ENCODE measurements at places on chromosomes 3 and 15.

GRCh38 chr15:64919721-64920120 lies 8.0 kb downstream of the ANKDD1A start:
- no peak for DNase-seq

DNA sequence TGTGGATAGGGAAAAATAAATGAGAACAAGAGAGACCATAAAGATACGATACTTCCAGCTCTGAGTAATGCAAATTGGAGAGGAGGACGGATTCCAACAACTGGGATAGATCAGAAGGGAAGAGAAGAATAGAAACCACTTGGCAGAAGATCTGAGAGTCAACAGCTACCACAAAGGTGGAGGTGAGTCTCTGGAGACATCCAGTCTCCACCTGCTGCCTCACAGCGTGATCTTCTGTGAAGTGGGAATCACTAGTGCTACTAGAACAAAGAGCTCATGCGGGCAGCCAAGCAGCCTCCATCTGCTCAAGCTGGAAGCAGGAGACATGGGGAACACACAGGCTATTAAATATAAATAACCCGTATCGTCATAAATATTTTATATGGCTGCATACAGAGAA lies 558.5 kb upstream of the CFAP20DC start:
- no peak for DNase-seq

- DNase-seq, result no peak
Measured at GRCh38 chr3:17232442-17232841, 347.7 kb downstream of the PLCL2 start.

DNA sequence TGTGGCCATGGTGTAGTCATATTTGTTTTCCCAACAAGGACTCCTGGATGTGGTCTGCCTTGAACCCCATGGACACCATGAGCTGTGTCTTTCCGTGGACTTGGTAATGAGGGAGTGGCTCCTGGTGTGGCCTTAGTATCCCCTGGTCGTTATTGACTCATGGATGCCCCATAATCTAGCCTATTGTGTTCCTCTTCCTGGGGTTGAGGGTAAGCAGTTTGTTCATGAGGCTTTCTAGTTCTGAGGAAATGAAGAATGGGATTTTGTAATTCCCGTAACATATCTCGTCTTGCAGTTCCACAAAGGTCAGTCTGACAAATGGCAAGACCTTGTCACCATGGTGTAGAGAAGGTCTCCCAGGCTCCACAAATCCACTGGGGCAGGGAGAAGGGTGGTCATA lies 22.6 kb downstream of the RAB7A start:
- DNase-seq, result no peak

- no peak for DNase-seq
Measured at GRCh38 chr3:83625261-83625660, 1333.5 kb upstream of the CADM2 start.

DNA sequence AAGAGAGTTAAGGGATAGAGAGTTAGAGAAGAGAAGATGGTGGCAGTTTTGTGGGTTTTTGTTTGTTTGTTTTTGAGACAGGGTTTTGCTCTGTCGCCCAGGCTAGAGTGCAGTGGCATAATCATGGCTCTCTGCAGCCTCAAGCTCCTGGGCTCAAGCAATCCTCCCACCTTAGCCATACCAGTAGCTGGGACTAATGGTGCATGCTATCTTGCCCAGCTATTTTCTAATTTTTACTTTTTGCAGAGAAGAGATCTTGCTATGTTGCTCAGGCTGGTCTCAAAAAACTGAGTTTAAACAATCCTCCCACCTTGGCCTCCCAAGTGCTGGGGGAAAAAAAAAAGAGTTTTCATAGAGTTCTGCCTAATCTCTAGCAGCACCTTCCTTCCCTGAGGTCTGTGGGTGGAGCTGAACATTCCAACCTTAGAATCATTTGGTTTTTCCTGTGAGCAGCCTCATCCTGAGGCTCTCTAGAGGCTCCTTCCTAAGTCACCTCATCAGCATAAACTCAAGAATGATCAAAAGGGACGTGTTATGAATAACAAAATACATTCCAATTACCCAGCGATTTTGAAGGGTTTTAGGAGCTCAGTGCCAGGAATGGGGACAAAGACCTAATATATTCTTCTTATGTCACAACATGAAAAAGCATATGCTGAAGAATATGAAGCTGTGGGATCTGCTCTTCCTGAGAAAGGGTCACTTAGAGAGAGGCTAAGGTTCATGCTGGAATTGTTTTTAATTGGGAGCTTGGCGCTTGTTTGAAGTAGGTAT lies 180.6 kb downstream of the LSAMP start:
- DNase-seq, result no peak

- no peak for DNase-seq
Measured at GRCh38 chr3:36295296-36295695, 85.0 kb upstream of the STAC start.

DNA sequence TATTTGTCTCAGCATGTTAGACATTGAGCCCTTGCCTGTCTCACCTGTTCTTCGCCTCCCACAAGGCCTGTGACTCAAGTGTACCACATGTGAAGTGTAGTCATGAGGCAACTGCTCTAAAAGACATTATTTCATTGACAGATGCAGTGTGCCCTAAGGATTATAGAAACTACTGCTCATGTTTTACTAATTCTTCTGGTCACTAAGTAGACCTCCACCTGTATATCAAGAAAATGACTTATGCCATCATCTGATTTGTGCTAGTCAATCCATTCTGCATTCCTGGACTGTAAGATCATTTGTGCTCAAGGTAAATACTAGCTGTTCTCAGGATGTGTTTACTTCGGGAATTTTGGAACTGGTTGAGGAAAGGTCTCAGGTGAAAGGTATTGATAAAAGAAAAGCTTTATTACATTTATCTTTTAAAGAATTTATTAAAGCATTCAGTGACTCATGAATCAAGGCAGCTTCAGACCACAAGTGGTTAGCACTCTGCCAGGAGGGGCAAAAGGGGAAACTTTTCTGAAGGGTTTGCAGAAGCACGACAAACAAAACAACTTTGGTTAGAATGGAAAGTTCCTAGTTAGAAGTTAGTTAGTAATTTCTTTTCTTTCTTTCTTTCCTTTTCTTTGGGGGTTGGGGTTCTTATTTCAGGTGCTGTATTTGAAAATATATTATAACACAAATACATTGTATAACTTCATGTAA lies 465.3 kb upstream of the CBLB start:
- DNase-seq, result no peak

- DNase-seq, result no peak
Measured at GRCh38 chr3:43542328-43543043, 79.3 kb downstream of the ANO10 start.

DNA sequence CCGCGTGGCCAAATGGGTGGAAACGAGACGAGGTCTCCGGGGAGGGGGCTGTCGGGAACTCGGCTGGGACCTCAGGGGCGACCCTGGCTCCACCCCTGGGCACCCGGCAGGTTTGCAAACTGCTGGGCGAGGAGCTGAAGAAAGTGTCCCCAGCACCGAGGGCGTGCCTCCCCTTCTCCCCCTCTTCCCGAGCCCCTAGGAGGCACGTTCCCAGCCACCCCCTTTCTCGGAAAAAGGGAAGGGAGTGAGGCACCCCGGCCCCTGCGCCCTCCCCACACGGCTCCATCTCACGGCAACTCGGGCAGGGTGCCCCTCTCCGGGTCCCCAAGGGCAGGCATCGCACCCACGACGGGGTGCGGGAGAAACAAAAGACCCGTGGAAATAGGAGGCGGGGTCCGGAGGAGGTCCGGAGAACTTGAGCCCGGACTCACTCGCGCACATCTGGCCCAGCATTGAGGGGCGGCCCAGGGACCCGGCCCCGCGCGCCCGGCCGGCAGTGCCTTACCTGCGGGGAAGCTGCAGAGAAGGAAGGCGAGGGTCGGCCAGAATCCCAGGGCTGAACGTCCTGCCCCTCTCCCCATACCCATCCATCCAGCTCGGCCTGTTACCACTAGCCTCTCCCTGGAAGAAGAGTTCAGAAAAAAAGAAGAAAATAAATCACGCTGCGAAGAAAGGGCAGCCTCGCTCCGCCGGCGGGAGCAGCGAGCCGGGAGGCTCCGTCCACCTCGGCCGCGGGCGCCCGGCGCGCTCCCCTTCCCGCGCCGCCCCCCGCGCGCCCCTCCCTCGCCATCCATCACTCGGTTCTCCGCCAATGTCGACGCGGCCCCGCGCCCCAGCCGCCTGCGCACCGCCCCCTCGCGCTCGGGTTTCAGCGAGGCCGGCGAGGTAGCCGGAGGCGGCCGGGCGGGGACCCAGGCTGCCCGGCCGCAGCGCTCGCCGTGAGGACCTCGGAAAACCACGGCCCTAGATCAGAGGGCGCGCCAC lies 16.3 kb downstream of the RGMA start:
- peak; percentile 57 for DNase-seq

GRCh38 chr15:64288999-64289398 lies 67.0 kb downstream of the CSNK1G1 start:
- no peak for DNase-seq

- DNase-seq, result no peak
Measured at GRCh38 chr3:157174290-157174648, 14.3 kb upstream of the CCNL1 start.

DNA sequence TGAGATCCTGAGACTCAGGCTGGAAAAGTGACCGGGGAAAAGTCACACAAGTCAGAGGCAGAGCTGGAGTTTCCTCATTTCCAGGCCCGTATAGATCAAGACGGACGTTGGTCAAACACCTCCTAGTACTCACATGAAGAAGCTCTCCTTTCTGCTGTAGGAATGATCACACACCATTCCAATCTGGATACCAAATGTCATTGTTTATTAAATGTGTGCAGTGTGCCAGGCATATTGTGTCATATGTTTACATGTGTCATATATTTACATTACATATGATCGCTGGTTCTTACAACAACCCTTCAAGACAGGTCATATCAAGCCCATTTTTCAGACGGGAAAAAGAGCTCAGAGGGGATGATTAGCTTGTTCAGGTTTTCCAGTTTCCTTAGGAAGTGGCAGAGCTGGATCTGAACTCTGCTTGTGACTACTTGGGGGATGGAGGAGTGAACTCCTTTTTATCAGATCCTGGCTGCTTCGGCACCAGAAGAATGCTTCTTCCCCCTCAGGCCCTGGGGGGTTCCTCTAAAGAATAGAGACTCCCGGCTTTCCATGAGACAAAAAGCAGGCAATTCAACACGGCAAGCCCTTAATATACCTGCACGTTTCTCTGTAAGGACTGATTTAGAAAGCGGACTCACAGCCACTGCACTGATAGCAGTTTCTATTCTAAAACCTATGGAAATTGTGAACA lies 41.9 kb downstream of the FAM43A start:
- DNase-seq, result no peak

DNA sequence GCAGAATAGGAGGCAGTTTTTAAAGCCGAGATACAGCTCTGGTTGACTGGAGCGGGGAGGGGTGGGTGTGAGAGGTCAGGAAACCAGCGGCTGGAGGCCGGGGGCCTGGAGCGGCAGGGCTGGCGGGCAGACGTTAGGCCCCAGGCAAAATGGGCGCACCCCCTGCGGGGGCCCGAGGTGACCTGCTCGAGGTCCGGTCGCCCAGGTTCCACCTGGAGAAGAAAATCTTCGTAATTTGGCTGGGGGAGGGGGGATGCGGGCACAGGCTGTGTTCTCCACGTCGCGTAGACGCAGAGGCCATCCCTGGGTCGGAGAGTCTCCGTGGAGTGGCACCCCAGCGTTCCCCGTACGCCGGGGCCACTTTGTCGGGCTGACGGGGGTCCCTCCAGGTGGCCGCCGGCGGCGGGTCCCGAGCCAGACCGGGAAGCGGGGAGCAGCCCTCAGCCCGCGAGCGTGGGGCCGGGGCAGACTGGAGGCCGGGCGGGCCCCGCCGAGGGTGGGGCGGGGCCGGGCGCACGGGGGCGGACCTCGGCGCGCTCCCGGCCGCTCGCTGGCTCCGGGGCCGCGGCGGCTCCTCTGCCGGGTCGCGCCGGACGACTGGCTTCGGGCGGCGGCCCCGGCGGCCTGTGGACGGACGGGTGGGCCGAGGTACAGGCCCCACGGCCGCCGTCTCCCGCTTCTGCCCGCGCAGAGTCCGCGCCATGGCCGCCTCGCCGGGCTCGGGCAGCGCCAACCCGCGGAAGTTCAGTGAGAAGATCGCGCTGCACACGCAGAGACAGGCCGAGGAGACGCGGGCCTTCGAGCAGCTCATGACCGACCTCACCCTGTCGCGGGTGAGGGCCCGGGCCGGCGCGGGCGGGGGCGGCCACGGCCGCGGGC lies at the start of gene CRTC3:
Gene CRTC3 (plus strand): TSS at position 553 of the 879 bp plus-strand sequence. CDS start 149 bp downstream, at position 702.
- DNase-seq, result no peak

GRCh38 chr3:182410051-182410450 lies 383.3 kb upstream of the ATP11B start:
- no peak for DNase-seq
